Mesendoderm (in vitro differentiated cells): ENCODE measurements at places on chromosomes 16 and 17.
A peak's percentile ranks its signal among the peaks of the same experiment; 100 is the strongest.

DNA sequence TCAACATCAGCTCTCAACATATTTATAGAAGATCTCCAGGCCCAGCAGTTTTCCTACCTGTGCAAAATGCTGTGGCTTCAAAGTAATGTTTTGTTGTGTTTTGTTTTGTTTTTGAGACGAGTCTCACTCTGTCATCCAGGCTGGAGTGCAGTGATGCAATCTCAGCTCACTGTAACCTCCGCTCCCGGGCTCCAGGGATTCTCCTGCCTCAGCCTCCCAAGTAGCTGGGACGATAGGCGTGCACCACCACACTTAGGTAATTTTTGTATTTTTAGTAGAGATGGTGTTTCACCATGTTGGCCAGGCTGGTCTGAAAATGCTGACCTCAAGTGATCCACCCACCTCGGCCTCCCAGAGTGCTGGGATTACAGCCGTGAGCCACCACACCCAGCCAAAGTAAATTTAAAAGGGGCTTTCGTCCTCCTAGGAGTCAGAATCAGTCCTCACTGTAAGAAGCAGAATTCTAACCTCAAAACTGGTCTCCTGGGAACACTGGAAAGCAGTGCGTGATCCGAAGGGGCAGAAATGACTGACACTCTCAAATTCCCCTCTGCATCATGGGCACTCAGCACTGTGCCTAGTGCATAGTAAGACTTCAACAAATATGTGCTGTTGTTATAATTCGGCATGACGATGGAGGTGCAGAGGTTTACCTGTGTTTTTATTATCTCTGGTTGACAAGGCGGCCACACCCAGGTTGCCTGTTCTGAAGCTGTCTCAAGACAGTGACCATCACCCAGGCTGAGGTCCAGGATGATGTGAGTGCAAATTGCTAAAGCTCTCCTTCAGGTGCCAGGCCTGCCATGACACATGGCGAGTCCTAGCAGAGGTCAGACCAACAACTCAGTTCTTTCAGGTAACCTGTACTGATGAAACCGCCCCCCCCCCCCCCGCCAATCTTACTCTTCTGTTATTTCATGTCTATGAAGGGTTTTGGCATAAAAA is 59.8 kb downstream of the ADCY9 start:
- DNase-seq: no peak

DNA sequence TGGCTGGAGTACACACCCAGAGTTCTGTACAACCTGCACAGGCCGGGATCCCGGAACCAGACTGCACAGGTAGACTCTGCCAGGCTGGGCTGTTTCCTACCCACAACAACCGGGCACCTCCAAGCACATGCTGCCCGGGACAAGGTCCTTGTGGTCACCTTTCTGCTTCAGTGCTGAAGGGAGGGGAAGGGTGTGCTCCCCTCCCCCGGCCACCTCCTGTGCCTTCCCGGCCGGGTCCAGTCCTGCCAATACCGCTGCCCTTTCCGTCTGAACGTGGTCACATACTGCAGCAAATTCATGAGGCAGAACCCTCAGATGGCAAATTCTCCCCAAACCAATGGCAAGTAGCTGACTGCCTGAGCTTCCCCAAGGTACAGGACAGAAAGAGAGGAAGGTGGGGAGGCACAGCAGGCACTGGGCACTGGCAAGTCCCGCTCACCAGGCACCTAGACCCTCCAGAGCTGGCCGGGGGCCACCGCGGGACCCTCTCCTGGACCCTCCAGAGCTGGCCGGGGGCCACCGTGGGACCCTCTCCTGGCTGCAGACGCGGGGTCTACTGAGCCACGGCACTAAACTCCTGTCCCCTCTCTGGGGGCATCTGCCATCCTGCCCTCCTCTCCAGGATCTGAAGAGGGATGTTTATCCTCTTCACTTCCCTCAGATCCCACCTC is 22.8 kb downstream of the SLC43A2 start:
- DNase-seq: no peak

DNA sequence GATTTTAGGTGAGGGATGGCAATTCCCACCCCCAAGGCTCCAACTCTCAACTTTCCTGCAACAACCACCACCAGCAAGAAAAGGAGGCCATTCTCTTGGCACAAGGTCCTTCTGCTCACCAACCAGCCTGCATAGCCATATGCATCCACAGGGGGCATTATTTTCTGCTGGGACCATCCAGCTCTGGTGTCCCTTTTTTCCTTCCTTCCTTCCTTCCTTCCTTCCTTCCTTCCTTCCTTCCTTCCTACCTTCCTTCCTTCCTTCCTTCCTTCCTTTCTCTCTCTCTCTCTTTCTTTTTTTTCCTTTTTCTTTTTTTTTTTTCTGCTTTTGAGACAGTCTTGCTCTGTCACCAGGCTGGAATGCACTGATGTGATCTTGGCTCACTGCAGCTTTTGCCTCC is 21.1 kb upstream of the COX10 start:
- DNase-seq: peak; percentile 32

DNA sequence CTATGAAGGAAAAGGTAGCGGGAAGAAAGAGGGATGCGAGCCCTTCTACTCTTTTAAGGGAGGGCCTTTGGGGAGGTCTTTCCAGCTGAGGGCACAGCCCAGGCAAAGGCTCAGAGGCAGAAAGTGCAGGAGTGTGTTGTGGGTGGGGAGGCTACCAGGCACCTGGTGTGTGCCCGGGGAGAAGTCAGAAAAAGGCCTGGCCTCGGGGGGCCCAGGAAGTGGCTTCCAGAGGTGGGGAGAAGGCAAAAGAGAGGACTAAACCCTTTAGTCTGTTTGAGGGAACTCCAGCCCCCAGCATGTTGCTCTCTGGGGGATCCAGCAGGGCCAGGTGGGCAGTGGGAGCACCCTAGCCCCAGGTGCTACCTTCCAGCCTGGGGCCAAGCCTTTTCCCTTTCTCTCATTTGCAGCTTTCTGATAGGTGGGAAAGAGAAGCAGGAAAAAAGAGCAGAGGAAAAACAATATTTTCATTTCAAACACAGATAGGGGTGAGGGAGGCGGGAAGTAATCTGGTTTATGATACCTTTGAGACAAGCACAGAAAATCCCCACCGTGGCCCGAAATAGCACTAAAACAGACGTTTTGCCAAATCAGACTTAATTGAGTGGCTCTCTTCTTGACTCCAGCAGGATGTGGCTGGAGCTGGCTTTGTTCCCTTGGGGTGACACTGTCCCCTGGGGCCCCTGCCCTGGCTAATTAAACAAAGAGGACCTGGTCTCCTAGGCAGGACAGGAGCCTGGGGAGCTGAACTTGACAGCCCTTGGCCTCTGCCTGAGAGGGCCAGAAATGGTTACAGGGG is 10.4 kb downstream of the RAI1 start:
- no peak for DNase-seq

- peak; percentile 95 for DNase-seq
Measured at GRCh38 chr16:57859331-57859730, 57.0 kb upstream of the KIFC3 start.

- no peak for DNase-seq
Measured at GRCh38 chr16:83682116-83682867, 125.5 kb upstream of the HSBP1 start.

- no peak for DNase-seq
Measured at GRCh38 chr17:28908640-28909167, 5.8 kb upstream of the DHRS13 start.

DNA sequence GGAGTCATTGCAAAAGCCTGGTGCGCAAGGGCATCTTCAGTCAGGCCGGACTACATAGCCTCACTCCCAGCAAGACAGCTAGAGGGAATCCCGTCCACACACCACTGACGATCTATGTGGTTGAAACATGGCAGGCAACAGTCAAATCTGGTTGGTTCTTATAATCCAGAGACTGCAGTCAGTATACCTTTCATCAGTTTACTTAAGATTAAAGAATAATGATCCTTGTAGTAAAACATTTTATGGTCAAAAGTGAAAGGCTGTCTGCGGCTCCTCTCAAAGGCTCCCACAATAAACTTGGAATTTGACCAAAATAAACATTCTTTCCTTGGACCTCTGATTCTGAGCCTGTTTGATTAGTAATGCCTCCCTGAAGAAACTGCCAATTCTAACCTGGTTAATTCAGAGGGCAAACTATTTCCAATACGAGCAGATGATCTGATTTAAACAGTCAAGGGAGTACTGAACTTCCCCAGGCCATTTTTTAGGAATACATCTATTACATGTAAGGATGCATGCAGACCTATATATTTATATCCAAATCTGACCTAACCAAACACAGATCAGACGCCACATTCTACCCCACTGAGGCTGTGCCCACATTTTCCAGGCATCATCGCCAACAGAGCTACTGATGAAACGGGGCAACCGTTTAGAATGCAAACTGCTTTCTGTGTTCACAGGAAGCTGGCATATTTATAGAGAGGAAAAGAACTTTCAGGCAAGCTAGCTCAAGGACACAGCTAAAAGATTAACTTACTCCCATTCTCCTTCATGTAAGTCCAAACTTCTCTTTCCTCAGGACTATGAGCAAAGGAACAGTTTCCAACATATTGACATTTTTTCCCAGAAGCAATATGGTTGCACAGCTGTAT is 15.3 kb upstream of the TXNDC11 start:
- DNase-seq: no peak

DNA sequence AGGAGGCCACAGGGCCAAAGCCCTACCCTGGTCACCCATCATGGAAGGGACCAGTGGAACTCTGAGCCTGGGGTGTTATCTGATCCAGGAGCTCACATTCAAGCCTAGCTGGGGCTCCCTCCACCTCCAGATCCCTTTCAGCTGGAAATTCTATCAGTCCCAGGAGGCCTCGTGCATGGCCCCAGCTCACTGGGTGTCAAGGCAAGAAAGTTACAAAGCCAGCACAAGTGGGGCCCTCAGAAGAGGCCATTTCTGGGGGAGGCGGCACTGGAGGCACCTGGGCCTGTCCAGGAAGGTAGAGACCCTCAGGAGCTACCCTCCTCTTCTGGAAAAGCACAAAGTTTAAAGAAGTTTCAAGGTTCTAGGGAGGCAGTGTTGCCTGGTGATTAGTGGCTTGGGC is 4.8 kb downstream of the CA7 start:
- no peak for DNase-seq

DNA sequence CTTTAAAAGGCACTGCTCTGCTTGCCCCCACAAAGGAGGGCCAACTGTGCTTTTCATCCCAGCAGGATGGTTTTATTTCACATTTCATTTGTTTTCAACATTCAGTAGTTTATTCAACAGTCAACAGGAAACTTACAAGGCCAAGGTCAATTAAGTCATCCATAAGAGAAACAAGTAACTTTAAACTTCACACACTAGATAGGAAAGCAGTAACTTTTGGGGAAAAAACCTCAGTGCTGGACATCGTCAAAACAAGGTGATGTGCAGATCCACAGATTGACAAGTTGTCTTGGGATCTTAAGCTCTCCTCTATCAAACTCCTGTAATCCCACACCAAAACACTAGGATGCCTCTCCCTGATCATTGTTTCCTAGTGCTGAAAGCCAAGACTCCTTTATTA is 18.5 kb downstream of the NFE2L1 start:
- no peak for DNase-seq

GRCh38 chr16:84753412-84754326 is 53.9 kb downstream of the USP10 start:
- DNase-seq: no peak

GRCh38 chr17:78111016-78111726 is 17.4 kb downstream of the TMC6 start:
- DNase-seq: no peak

- DNase-seq: no peak
Measured at GRCh38 chr17:80092959-80093358, 8.4 kb upstream of the GAA start.

GRCh38 chr16:48788475-48788874 is 178.5 kb upstream of the N4BP1 start:
- DNase-seq: peak; percentile 73

GRCh38 chr16:68713361-68713760 is 23.7 kb upstream of the CDH1 start:
- no peak for DNase-seq

DNA sequence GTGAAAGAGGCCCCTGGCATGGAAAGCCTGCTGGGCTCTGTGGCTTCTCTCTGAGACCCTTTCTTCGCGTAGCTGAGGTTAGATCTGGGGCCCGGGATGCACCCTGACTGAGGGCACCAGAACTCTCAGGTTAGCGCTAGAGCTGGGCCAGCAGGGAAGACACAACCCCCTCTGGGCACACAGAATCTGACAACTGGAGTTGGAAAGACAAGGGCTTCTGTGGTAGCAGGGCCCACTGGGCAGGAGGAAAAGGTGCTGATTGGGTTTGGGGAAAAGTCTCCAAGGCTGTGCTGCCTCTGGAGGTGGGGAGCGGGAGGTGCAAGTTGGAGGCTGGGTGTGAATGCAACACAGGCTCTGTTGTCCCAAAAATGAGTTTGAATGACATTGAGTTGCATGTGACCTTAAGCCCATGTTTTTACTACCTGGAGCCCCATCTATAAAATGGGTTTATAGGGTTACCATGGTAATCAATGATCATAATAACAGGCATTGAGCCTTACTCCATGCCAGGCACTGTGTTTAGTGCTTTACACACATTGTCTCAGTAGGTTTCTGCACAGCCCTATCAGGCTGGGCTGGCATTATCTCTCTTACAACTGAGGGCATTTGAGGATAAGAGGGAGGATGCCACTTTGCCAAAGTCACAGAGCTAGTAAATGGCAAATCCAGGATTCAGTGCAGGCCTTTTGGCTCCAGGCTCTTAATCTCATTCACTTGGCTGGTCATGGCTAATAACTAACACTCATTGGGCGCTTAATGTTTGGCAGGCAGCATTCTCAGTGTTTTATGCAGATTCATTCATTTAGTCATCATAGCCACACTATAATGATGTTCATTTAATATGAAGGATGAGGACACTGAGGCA is 9.5 kb upstream of the IGFBP4 start:
- peak; percentile 74 for DNase-seq

GRCh38 chr16:10520869-10521578 is 59.4 kb downstream of the EMP2 start:
- DNase-seq: no peak
